Testis (tissue), 5 donors: ENCODE measurements at places on chromosomes 6 and 20. TPM values are rescaled to one million over a fixed set of nuclear protein-coding genes. Genes with fewer than 3 reads are reported as not detected.

The BPI gene
- total RNA-seq = 9.3 TPM

The NMBR gene
- total RNA-seq = 2.2 TPM

The IRAK1BP1 gene
- total RNA-seq = 16.0 TPM

The PPARD gene
- total RNA-seq = 23.0 TPM

The JPH2 gene
- 1.9 TPM for total RNA-seq

The SLC22A7 gene
- total RNA-seq = not detected

The LEMD2 gene
- total RNA-seq = 77.0 TPM

The CLPSL1 gene
- not detected for total RNA-seq

The PNLDC1 gene
- total RNA-seq = 19.9 TPM

The SPATS1 gene
- total RNA-seq = 13.1 TPM

The PBOV1 gene
- not detected for total RNA-seq

The NHSL1 gene
- 2.6 TPM for total RNA-seq

The GFRAL gene
- total RNA-seq = 0.19 TPM

The DEFB124 gene
- total RNA-seq = not detected

The CALHM5 gene
- total RNA-seq = 2.0 TPM

The NKX2-2 gene
- total RNA-seq = not detected

The FAM83C gene
- total RNA-seq = 0.39 TPM
